ENCODE measurements at places on chromosomes 16 and 17. TPM values are rescaled to one million over a fixed set of nuclear protein-coding genes. Genes with fewer than 3 reads are reported as not detected.

DNA sequence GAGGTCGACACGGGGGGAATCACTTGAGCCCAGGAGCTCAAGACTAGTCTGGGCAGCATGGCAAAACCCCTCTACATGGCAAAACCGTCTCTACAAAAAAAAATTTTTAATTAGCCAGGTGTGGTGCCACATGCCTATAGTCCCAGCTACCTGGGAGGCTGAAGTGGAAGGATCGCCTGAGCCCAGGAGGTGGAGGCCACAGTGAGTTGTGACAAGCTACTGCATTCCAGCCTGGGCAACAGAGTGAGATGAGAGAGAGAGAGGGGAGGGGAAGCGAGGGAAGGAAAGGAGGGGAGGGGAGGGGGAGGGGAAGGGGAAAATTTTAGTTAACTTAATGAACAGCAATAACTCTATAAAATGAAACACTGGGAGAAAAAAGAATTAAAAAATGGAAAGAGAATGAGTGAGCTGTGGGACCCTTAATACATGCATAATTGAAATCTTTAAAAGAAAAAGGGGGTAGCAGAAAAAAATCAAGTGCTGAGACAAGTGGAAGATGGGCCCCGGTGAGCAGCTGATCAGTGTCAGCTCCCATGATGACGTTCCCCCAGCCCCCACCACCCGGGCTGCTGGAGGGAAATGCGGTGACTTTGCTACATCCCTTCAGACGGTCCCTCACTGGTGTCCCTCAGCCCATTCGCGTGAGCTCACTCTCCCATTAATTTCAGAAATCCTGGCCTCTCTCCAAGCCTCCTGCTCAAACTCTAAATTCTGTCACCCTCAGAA is 2.7 kb downstream of the ASGR2 start:
- DNase-seq, result no peak

DNA sequence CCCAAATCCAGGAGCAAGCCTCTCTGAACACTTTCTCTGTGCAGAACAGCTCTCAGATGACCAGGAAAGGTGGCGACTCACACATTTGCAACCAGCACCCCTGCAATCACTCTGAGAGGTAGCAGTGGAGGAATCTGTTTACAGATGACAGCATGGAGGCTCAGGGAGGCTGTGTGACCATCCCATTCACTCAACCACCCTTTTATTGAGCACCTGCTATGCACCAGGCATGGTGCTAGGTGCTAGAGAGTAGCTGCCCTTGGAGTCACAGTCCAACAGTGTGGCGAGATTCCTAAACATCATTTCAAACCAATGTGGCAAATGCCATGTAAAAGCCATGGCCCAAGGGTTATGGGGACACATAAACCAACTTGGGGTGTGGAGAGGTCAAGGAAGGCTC is 1.5 kb upstream of the ITGB4 start:
- no peak for DNase-seq

DNA sequence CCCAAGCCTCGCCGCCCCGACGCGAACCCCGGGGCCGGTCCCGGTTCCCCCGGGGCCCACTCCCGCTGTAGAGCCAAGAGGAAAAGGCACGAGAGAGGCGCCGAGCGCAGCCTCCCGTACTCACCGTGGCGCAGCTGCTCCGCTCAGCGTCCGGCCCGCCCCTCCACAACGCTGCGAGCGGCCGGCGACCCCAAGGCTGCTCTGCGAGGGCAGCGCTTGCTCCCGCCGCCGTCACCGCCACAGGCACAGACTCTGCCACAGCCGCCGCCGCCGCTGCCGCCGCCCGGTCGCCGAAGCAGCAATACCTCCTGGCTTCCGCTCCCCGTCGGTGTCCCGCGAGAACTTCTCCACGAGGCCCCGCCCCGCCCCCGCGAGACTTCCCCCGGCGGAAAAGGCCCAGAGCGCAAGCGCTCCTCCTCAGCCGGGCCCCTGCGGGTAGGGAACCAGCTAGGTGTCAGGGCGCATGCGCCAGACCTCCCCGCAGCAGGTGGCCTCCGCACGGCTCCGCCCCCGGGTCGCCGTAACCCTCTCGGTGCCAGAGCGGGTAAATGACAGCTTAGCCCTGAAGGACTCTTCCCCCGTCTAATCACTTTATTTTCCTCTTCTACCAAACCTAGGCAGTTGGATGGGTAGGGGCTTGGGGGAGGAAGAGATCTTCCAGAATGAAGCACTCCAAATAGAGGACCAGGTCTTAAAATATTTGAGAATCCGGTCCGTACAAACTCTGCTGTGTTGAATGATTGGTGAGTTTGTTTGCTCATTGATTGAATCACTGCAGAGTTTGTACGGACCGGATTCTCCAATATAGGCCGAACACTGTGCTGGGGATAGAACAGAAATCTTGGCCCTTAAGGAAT is at the start of gene GRB2:
GRB2 (minus strand) TSS at position 314 of the 857 bp plus-strand sequence. CDS start 12,050 bp downstream, outside the sequence.
- peak; percentile 97 for DNase-seq

The NPIPA7 gene
- polyA plus RNA-seq, result 5.7 TPM

The TNP2 gene
- polyA plus RNA-seq, result not detected

DNA sequence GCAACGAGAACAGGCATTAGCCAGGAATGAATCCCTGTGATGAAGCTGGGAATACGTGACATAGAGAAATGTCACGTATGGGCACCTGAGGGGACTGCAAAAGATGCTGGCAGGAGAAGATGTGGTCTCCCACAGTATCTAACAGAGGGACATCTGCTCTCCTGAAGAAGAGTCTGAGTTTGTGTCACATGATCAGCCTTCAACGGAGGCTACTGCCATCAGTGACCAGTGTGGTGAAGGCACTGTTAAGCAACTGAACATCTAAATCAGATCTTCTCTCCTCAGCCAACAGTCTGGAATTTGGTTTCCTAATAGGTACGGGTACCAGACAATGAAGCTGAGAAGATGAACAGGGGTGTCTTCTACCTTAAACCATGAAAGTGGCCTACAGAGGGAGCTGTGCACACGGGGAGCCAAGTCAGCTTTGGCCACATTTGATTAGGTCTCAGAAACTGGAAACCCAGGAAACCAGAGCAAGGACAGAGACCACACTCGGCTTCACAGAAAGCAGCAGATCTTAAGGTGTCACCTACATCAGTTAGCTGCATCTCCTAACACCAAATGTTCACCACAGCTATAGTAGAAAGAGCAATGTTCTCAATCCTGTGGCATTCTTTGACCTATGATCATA is 41.8 kb downstream of the BRD7 start:
- DNase-seq, result peak; percentile 58

GRCh38 chr16:85564277-85565051 is 48.7 kb upstream of the GSE1 start:
- DNase-seq, result no peak

DNA sequence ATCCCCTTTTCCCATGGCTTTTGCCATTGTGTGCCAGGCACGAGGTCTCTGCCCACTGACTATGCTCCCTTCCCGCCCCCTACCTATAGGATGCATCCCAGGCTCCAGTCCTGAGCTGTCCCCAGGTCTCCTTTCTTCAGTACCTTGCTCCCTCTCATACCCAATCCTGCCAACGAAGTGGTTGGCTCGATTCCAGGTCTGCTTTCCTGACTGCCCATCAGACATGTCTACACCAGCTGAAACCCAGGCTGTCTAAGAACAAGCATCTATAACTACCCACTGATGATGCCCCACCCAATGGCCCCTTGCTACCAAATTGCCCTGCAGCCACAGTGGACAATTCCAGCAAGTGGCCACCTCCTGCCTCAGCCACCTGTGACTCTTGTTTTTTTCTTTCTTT is 479.1 kb downstream of the SOX9 start:
- no peak for DNase-seq

The KCTD2 gene
- 18.6 TPM for polyA plus RNA-seq

The CACNG3 gene
- polyA plus RNA-seq, result not detected

GRCh38 chr17:81385320-81386111 is 9.7 kb upstream of the BAHCC1 start:
- DNase-seq, result no peak

DNA sequence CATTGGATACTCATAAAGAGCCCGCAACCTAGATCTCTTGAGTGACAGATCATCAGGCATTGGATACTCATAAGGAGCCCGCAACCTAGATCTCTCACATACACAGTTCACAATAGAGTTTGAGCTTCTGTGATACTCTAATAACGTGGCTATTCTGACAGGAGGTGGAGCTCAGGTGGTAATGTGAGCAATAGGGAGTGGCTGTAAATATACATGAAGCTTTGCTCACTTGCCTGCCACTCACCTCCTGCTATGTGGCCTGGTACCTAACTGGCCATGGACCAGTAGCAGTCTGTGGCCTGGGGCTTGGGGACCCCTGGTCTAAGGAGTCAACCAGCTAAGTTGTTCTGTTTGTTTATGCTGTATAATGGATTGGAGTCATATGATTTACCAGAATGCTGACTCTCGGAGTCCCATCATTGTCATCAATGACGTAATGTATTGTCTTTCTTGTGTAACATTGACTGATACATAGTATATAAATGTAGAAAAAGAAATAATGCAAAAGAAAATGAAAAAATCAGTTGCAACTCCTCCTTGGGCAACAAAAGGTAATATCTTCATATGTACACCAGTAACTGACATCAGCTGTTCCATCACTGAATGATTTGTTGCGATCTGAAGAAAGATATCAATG is 17.5 kb downstream of the ABCA9 start:
- DNase-seq, result no peak

DNA sequence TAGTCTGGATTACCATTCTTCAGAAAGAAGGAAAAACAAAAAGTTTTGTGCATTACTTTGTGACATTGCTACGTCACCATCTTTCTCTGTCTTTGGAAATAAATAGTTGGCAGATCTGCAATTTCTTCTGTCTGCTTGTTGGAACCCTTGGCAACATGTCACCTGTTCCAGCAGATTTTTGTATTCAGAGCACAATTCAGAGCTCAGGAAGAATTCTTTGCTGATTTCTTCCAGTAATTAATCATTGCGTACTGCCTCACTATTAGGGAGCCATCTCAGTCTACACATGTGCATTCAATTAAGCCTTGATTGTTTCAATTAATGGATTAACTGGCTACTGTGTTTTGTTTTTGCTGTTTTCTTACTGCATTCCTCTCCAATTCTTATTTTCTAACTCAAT is 467.2 kb downstream of the CDH8 start:
- DNase-seq, result no peak

GRCh38 chr17:9444687-9445086 is 130.9 kb downstream of the STX8 start:
- DNase-seq, result no peak

GRCh38 chr16:12245088-12245920 is 268.8 kb downstream of the SNX29 start:
- DNase-seq, result no peak

The ABCC1 gene
- 90.7 TPM for polyA plus RNA-seq

The CCL17 gene
- not detected for polyA plus RNA-seq

DNA sequence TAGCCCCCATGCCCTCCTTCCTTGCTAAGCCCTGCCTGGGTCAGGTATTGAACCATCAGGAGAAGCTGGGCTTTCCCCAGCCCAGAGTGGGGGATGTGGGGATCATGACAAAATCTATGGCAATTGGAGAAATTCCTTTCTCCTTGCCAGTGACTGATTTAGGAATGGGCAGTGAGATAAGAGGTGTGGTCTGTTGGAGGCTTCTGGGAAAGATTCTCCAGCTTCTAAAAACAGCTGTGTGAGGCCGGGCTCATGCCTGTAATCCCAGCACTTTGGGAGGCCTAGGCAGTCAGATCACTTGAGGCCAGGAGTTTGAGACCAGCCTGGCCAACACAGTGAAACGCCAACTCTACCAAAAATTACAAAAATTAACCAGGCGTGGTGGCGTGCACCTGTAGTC is 69.1 kb downstream of the SRCIN1 start:
- DNase-seq, result no peak

GRCh38 chr16:15873301-15873700 is 15.1 kb downstream of the CEP20 start:
- no peak for DNase-seq

DNA sequence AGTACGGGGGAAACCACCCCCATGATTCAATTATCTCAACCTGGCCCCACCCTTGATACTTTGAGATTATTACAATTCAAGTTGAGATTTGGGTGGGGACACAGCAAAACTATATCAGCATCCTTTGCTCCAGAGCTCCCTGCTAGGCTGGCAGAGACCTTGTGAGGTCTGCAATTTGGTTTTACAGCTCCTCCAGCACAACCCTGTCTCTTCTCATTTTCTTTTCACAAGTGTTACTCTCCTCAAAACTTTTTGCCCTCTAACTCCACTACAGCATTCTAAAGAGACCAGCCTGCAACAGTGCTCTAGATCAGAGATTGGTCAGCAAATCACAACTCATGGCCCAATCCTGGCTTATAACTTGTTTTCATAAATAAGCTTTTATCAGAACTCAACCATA is 114.0 kb downstream of the USP31 start:
- no peak for DNase-seq

DNA sequence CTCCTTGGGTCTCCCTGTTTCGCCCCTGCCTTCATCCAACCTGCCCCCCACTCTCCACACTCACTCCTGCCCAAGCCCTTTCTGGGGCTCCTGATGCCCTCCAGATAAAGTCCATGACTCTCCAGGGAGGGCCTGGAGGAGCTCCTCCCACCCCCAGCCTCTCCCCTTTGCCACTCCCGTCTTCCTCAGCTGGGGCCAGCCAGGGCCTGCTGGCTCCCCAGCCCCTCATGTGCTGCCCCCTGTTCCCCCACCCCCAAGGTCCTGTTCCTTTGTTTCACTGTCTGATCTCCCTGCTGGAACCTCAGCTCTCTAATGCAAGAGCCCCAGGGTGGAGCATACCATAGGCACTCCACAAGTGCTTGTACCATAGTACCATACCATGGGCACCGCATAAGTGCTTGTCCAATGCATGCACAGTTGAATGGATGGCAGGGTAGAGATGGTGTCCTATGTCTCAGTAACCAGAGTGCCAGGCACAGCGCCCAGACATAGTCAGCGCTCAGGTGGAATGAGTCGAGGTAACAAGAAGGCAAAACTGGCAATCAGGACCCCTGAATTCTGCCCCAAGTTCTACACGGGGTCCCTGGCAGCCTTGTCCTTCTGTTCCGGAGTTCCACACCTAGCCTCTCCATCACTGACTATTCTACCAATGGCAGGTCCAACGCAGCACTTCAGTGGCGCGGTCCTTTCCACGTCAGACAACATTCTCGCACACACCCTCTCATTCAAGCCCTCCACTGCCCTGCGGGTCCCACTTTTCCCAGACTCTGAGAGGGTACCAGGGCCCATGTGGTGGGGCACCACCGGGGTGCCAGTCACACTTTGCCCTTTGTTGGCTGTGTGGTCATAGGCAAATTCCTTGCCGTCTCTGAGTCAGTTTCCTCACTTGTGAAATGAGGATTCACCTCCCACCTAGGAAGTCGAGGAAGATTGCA is 1.4 kb downstream of the PLCD3 start:
- no peak for DNase-seq

- DNase-seq, result peak; percentile 84
Measured at GRCh38 chr17:6413065-6413464, 21.9 kb downstream of the AIPL1 start.

The CNTROB gene
- polyA plus RNA-seq, result 57.0 TPM

DNA sequence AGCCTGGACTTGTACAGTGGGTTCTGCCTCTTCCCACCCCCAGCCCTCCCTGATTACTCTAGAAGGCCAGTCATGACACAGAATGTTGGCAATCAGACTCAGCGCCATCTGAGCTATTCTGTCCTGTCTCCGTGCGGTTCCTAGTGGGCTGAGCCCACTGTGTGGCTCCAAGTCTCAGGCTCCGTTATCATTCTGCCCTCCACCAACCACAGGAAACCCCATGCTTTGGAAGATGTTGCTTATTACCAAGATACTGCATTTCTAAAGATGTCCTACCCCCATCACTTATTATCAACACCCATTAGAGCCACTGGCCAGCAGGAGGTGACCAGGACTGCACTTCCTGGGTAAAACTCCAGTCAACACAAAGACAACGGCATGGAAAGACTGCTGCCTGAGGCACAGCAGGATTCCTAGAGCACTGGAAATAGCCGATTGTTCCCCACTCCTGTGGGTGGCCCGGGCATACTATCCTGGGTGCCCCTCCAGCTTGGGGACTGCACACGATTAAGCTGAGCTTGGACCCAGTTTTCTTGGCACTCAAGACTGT is 133.6 kb downstream of the AATF start:
- no peak for DNase-seq
